Hematopoietic multipotent progenitor cell treated with erythropoietin and hydrocortisone succinate and interleukin-3 and kit ligand, for 17 days (in vitro differentiated cells): ENCODE measurements at places on chromosomes 12 and 14.

GRCh38 chr12:95955549-95956159 is 12.5 kb downstream of the AMDHD1 start:
- DNase-seq, result no peak

- DNase-seq, result no peak
Measured at GRCh38 chr12:109951136-109951535, 45.0 kb downstream of the GIT2 start.

- DNase-seq, result no peak
Measured at GRCh38 chr14:61774861-61775260, 12.6 kb downstream of the SNAPC1 start.

GRCh38 chr12:25970916-25971653 is 12.6 kb downstream of the RASSF8 start:
- no peak for DNase-seq
